ENCODE measurements at places on chromosomes 6 and 20.

DNA sequence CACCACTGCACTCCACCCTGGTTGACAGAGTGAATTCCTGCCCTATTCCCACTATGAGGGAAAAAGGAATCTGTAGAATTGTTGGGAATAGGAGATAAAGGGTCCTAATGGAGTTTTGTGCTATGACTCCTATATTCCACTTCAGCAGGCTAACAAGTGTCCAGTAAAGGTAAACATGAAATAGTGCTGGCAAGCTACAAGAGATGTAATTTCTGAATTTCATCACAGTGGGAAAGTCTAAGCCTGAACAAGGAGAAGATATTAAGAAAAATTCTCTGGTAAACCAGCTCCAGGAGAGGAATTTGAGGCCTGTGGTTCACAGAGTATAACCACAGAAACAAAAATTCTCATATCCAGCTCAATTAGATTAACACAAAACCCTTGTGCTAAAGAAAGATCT lies 10.3 kb upstream of the C6orf58 start:
- DNase-seq, result no peak

DNA sequence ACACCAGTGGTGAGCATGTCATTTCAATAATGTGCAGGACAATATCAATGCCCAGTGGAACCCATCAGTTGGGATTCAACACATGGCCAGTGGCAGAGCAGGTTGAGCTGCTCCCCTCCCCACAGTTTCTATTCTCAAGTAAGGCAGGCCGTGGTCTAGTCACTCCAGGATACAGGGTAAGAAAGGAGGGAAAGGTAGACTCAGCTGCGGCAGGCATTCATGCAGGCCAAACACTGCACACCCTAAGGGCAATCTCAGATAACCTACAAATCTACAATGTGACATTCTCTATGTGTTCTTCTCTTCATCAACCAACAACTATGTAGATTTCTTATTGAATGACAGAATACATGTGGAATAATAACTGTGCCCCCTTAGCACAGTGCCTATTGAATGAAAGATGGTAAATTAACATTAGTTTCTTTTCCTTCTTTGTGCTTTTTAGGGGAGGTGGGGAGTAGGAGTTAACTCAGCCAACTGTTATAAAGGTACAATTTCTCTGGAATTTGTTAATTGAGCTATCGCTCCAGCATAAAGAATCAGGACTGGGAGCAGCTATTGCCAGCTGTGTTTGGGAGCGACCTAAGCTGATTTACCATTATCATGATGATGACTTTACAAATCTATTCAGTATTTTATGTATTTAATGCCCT lies 89.7 kb downstream of the FAM50B start:
- DNase-seq, result no peak

DNA sequence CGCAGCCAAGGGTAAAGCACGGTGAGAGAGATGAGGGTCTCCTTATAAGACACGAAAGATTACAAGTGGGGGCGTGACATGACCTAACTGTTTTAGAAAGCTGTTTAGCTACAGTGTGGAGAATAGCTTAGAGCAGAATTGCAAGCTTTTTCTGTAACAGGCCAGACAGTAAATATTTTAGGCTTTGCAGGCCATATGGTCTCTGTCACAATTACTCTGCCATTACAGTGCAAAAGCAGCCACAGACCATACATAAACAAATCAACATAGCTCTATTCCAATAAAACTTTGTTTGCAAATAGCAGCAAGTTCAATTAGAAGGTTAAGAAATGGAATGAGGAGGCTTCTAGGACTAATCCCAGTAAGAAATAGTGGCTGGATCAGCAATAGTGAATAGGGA lies 16.8 kb downstream of the PGM3 start:
- no peak for DNase-seq

DNA sequence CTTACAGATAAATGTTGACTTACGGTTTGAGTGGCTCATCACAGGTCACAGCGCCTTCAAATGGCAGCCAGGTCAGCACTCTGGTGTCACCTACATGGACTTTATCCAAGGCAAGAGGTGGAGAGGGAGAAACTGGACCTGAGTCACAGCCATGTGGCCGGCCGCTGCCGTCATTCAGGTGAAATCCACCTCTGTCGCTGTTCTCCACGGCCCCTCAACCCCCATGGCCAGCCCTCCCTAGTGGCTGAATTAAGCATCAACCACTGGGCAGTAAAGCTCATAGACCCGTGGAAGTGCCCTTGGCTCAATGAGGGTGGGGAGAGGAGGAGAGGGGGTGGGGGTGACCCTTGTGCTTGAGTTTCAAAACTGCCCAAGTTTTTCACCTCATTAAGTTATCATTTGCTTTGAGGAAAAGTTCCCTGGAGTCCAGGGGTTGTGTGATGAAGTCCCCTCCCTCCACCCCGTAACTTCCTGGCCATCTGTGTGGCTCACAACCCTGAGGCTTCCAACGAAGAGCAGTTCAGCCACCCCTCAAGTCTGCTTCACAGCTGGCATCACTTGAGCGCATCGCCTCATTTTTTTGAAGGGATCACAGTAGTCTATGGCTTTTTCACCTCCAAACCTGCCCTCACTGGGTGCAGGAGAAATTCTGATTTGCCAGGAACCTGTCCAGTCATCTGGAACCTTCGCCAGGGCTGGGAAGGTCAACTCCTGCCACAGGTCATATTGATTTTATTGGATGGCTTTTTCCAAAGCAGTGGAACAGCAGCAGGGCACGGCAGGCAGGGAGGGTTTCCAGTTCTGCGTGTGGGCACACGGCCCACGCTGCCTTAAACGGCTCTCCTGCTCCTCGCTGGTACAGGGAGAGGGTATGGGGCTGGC lies 43.5 kb upstream of the APCDD1L start:
- DNase-seq, result no peak

- DNase-seq, result no peak
Observed at GRCh38 chr6:5203546-5203945, 57.2 kb downstream of the LYRM4 start.

DNA sequence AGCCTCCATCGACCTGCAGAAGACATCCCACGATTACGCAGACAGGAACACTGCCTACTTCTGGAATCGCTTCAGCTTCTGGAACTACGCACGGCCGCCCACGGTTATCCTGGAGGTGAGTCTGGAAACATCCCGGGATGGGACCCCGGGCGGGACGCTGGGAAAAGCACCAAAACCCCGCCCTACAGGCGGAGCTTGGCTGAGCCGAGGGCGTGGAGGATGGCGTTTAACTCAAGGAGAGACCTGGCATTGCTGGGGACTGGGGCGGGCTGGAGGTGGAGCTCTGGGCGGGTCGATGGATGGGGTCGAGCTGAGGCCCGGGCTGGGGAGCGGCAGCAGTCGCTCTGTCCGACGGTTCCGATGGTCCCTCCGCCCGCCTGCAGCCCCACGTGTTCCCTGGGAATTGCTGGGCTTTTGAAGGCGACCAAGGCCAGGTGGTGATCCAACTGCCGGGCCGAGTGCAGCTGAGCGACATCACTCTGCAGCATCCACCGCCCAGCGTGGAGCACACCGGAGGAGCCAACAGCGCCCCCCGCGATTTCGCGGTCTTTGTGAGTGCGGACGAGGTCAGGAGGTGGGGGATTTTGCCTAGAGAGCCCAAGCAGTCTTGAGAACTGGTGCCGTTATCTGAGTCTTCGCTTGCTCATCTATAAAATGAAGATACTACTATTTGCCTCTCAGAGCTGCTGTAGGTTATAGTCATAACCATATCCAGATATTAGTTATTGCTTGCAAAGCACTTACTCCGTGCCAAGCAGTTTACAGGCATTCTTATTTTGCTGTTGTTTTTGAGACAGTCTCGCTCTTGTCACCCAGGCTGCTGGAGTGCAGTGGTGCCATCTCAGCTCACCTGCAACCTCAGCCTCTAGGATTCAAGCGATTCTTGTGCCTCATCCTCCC lies 3.8 kb downstream of the SPAG4 start:
- DNase-seq, result peak; percentile 71

- DNase-seq, result no peak
Observed at GRCh38 chr6:12114055-12114503, 102.0 kb downstream of the HIVEP1 start.

DNA sequence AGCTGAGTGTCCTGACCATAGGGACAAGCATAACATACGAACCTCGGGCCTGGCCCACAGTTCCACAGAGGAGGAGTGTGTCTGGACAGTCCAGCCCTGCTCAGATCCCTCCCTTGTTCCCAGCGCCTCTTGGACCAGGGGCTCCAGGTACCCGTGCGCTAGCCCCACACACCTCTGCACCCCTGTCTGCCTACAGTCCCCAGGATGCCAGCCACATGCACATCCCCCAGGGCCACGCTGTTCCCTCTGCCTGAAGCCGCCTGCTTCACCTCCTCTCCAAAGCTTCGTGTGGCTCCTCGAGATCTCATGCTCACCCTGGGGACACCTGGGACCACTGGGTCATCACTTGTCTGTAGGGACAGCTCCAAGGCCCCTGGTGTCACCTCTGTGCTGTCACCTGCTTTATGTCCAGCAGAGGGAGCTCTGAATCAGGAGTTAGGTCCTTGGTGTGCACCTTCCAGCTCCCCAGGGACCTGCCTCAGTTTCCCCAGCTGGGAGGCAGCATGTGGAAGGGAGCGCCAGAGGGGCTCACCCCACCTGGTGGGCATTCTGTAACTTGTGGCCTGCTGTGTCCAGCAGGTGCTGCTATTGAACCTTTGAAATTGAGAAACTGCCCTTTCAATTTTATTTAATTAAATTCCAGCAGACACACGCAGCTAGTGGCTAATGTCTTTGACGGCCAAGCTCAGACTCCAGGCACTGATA lies 7.3 kb upstream of the YTHDF1 start:
- peak; percentile 38 for DNase-seq

DNA sequence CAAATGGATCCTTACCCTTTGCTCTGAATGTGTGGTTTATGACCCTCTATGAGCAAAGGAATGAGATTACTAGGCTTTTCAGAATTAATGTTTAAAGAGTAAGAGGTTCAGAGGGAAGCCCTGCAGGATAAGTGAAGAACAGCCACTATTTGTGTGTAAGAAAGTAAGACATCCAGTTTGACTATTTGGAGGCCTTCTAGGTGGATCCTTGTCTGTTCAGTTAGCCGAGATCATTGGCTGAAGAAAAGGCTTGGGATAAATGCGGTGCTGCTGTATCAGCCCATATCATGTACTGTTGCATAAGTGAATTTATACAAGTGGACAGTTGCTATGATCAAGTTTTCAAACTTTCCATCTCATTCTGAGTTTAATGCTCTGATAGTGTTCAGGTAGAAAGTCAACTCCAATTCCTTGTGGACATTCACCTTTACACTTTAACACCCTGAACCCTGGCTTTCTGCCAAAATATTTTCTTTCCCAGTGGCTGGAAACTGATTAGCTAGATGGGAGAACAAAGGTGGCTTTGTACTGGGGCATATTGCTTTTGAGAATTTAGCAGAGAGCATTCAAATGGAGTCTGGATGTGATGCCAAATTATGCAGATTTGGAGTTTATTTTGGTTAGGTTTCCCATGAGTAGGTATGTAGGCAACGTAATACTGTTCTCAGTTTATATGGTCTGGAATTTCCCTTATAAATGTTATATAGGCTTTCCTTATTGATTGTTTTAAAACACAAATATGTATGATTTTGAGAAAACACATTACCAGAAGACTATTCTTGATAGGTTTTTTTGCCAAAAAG lies 15.0 kb downstream of the PARD6B start:
- DNase-seq, result no peak

GRCh38 chr6:165662749-165663376 lies at the start of gene PDE10A:
Gene PDE10A, minus strand, starts transcription at chr6:165663241. Its CDS starts 430 bp downstream, at chr6:165662811.
- no peak for DNase-seq

- DNase-seq, result no peak
Observed at GRCh38 chr20:4886771-4887527, 114.4 kb downstream of the SLC23A2 start.

DNA sequence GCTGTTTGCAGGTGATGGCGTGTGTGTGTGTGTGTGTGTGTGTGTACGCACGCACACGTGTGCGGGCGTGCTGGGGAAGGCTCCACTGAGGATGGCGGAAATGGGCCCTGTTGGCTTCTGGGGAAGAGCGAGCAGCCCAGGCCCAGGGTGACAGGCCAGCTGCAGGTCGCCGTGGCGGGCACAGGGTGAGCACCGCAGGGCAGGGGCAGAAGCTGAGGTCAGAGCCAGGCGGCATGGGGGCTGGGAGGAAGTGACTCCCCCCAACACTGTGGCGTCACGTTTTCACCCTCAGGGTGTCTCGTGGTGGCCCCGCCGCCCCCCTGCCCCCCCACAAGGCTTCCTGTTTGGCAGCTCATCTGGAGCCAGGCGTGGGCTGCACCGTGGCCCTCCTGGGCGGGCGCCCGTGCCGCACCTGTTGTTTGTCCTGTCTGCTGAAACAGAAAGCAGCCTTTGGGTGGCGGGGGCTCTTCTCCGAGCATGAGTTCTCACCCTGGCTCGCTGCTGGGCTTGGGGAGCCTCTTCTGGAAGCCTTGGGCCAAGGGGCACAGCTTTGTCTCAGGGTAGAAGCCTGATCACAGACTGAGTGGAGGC lies 7.1 kb downstream of the RBM38 start:
- peak; percentile 79 for DNase-seq

GRCh38 chr20:14055127-14055742 lies 59.9 kb downstream of the MACROD2 start:
- no peak for DNase-seq

- no peak for DNase-seq
Observed at GRCh38 chr6:91804981-91805380, 1218.1 kb upstream of the MAP3K7 start.

GRCh38 chr6:5120011-5120410 lies 34.9 kb downstream of the PPP1R3G start:
- DNase-seq, result no peak

GRCh38 chr6:146548898-146549374 lies 5.3 kb downstream of the RAB32 start:
- DNase-seq, result no peak

GRCh38 chr6:111731456-111732195 lies 125.9 kb upstream of the TRAF3IP2 start:
- no peak for DNase-seq

DNA sequence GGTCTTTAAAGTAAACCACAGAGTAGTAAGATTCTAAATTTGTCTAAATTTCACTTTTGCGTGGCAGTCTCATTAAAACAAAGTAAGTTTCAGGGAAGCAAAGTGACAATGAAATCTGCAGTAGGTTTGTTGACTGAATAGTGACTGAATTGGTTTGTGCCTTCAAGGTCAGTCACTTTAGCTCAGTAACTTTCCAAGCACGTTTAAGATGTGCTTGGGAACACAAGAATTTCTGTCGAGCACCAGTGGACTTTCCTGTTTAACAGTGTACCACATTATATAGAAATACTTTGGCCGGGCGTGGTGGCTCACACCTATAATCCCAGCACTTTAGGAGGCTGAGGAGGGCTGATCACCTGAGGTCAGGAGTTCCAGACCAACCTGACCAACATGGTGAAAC lies 1.7 kb upstream of the CD24 start:
- no peak for DNase-seq

DNA sequence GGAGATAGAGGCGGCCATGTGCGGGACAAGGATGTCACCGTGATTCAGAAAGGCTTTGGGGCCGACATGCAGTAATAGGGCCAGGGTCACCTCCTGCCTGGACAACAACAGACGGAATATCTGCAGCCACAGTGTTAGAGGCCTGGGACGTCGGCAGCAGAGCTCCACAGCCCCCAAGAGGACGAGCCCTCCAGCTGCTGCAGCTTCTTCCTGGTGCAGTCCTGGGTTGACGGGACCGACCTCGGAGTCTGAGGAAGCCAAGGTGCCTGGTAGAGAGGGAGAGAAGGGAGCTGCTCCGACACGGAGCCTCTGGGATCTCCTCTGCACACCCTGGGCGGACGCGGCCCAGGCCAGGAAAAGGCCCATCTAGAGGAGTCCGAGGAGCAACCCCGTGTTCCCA lies 23.2 kb upstream of the CHRNA4 start:
- DNase-seq, result no peak

Data from activated T-cell treated with anti-CD3 and anti-CD28 coated beads for 24 hours (primary cell).